ENCODE measurements at places on chromosomes 7 and 10. TPM values are rescaled to one million over a fixed set of nuclear protein-coding genes. Genes with fewer than 3 reads are reported as not detected.

PIK3AP1 gene
- 1.9 TPM for polyA plus RNA-seq

NPFFR1 gene
- not detected for polyA plus RNA-seq

GRCh38 chr10:50558371-50558770, 65.4 kb downstream of the SGMS1 start:
- DNase-seq = no peak

- DNase-seq = no peak
Observed at GRCh38 chr7:114356133-114356532, 58.5 kb upstream of the FOXP2 start.

DNA sequence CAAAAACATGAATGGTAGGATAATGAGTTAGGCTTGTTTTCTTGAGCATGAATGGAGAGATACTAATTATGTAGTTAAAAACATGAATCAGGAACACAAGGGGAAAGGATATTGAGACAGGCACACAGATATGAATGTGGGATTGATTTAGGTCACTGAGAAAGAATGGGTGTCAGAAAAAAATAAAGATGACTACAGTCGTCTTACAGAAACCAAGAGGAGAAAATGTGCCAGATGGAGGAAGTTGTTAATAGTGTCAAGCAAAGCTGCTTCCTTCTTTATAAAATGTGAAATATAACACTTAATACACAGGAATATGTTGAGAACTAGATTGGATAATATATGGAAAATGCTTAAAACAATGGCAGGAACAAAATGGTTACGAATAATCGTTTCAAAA, 173.3 kb upstream of the BET1 start:
- no peak for DNase-seq

PRKAR2B gene
- 3.6 TPM for polyA plus RNA-seq

FANK1 gene
- polyA plus RNA-seq = 3.4 TPM

DNA sequence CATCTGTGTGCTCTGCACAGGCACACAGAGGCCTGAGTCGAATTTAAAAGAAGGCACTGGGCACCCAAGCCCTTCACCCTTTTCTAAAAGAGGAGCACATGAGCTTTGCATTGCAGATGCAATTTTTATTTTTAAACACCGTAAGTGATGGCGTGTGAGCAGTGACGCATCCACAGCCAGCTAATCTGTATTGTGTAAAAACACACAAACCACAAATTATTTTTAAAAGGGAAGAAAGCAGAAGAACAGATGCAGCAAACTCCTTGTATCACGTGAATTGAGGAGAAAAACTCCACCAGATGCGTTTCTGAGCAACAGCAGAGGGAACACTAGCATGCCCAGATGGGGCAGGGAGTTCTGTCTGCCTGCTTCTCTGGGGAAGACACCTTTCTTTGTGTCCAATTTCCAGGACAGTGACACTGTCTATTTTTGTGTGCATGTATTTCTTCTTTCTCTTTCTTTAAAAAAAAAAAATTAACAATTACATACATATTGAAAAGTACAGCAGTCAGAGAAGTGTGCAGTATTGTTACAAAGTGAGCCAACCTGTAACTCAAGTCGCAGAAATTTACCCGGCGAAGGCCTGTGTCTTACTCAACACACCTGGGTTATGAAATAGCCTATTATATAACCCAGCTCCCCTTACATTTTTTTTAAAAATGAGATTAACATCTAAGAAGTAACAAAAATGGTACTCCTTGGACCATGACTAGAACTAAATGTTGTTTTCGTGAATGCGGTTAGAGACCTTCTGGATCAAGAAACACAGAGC, 39.2 kb downstream of the EEPD1 start:
- no peak for DNase-seq

GRCh38 chr7:90766814-90767564, 170.9 kb downstream of the CDK14 start:
- DNase-seq = no peak

DNA sequence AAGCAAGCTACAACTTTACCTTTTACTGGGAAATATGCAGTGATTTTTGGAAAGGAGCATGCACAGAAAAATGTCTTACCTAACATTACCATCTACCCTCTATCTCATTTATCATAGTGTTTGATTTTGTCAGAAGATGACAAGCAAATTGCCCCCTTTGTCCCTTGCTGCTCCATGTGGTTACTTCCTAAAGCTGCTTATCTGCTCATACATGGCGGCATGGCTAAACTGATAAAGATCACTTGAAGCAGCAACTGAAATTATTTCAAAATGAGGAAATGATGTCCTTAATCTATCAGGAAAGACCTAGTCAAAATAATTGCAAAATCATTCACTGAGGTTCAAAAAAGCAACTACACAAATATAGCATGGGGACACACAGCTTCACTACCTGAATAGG, 1198.5 kb upstream of the SORCS1 start:
- DNase-seq = no peak

AQP1 gene
- polyA plus RNA-seq = 0.50 TPM

GRCh38 chr7:5657901-5658300, 123.6 kb downstream of the RNF216 start:
- no peak for DNase-seq

- DNase-seq = no peak
Observed at GRCh38 chr7:31437250-31437865, 76.5 kb upstream of the ITPRID1 start.

- no peak for DNase-seq
Observed at GRCh38 chr10:90313576-90314325, 544.1 kb downstream of the HTR7 start.

DNA sequence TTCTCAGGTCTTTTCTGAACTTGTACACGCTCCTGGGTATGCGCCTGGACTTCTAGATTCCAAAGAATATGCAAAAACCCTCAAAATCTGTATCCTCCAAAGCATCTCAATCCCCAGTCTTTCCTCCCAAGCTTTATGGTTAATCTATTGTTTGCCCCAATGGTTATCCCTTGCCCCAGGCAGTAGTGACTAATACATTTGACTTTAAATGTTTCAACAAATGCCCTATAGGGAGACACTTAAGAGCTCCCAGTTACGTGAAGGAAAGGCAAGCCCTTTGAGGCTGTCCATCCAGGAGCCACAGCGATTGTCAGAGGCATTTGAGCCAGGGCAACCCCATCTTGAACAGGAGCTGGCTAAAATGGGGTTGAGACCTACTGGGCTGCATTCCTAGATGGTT, 12.7 kb upstream of the FOXL3 start:
- DNase-seq = no peak

DNA sequence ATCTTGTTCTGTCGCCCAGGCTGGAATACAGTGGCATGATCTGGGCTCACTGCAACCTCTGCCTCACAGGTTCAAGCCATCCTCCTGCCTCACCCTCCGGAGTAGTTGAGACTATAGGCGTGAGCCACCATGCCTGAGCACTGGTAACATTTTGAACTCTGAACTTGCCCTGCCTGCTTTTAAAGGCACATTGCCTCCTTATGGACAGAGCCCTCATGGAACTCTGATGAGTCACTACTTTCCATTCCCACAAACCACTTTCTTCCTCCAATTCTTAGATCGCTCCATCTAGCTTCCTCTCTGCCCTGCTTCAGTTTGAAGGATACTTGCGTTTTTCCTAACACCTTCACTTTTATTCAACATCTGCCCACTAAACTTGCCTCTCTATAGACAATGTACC, 38.1 kb downstream of the PRPS1L1 start:
- DNase-seq = no peak

GRCh38 chr7:1714583-1715330, 44.7 kb downstream of the ELFN1 start:
- DNase-seq = no peak

DNA sequence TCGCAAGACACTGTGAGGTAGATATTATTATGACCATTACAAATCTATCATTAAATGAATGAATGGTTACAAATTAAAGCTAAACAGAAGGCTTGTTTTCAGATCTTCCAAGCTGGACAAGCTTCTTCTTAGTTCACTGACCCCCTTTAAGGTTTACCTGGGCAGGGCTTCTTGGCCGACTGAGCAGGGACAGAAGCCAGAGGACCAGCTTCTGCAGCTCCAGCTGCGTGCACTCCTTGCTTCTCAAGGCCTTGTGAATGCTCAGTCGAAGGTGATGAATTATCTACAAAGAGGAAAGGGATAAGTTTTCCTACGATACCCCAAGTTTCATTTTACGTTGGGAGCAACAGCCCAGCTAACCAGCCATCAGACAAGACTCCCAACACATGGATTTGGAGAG, 9.3 kb downstream of the ZC3HAV1L start:
- DNase-seq = no peak

DNA sequence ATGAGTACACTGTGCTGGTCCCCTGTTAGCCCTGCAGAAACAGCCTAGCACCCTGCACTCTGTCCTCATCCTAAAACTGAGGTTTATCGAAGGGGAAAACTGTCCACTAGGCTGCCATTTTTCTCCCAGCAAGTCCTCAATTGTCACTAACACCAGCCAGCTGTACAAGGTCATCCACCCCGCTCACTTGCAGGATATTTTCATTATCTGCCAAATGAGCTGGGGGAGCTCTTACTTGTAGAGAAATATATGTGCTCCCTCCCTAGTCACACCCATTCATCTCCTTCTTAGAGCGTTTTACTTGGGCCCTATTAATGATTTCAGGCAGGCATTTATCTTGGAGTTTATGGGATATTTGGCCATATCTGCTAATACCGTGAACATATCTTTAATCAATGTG, 413.5 kb upstream of the NFE2L3 start:
- DNase-seq = no peak

GIMAP5 gene
- polyA plus RNA-seq = not detected

- no peak for DNase-seq
Observed at GRCh38 chr10:32318476-32318896, 28.5 kb downstream of the EPC1 start.

GRCh38 chr10:65346466-65346865, 1579.4 kb upstream of the LRRTM3 start:
- no peak for DNase-seq

DNA sequence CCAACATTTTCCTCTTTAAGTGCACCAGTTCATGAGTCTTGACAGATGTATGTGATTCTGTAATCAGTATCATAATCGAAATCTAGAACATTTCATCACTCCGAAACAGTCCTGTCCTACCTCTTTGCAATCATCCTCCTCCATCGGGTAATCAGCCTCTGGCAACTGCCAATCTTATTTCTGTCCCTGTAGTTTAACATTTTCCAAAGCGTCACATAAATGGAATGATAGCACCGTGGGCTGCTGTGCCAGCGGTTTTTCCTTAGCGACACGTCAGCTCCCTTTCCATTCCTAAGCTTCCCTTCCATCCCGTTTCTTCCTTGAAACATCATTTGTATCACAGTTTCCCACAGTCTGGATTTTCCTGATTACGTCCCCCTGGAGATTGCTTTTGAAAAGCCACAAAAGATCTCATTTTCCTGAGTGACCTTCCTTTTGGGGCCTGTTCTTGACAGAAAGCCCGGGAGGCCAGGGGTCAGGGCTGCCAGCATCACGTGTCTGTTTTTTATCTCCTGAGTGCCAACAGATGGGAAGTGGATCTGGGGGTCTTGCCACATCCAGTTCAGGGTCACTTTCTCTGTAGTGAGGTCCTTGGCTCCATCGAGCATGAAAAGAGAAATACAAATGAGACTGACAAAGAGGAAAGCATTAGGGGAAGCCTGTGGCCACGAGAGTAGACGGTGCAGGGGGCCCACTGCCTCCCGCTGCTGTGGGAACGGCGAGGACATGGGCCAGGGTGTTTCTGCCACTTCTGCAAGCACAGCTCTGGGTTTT, 31.6 kb downstream of the TMEM120A start:
- DNase-seq = no peak

- DNase-seq = no peak
Observed at GRCh38 chr7:75646571-75647102, 92.1 kb downstream of the HIP1 start.

- peak; percentile 38 for DNase-seq
Observed at GRCh38 chr10:51074238-51075028, at the start of gene PRKG1. Gene PRKG1, plus strand, starts transcription at chr10:51074487.

GRCh38 chr7:148436135-148436534, 154.4 kb upstream of the C7orf33 start:
- DNase-seq = no peak

CCL24 gene
- not detected for polyA plus RNA-seq

PNPLA8 gene
- polyA plus RNA-seq = 15.5 TPM

DNA sequence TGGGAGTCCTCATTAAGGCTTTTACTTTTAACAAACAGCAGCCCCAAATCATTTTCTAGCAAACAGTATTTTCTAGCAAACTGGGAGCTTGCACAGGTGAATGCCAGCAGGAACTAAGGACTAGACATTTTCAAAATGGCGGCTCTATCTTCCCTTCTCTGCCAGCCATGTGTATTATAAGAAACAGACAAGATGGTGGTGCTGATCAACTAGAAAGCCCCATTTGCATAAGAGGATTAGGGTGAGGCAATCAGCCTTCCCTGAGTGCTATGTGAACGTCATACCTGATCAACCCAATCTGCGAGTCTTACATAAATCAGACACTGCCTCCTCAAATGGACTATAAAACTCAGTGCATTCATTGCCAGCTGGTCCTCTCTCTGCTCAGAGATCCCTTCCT, 479.6 kb downstream of the IPMK start:
- no peak for DNase-seq

- DNase-seq = no peak
Observed at GRCh38 chr10:113644185-113645120, 19.4 kb downstream of the NRAP start.

LOXL4 gene
- 2.0 TPM for polyA plus RNA-seq

DNA sequence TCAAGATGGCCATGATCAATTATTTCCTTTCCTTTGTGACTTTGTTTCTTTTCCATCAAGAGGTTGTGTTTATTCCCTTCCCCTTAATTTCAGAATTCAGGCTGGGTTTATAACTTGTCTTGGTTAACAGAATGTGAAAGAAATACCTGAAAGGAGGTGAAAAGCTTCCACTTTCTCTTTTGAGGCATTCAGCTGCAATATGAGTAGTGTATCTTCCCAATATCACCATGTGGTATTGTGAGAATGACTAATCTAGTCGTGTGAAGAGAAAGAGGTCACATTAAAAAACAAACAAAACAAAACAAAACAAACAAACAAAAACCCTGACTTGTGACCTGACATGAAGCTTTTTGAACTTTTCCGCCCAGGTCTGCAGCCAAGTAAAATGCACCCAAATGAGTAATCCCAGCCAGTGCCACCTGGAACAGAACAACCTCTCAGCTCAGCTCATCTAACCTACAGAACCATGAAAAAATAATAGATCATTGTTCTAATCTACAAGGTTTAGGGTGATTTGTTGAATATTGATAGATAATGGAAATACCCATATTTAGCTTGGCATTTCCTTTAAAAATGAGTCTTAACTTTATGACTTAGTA, 70.8 kb upstream of the TEX47 start:
- no peak for DNase-seq

DGKI gene
- polyA plus RNA-seq = 0.14 TPM

Measured in A549 (cell line).